ENCODE measurements at places on chromosomes 3 and 15.

GRCh38 chr3:67790043-67790442 is 135.6 kb upstream of the SUCLG2 start:
- peak; percentile 43 for DNase-seq

GRCh38 chr3:73656241-73656890 is 31.6 kb upstream of the PDZRN3 start:
- peak; percentile 58 for DNase-seq

GRCh38 chr3:56918111-56918568 is 116.4 kb upstream of the ARHGEF3 start:
- DNase-seq = no peak

GRCh38 chr3:195548987-195549386 is 5.9 kb upstream of the PPP1R2 start:
- DNase-seq = no peak

- no peak for DNase-seq
These were observed 250.4 kb upstream of the SLITRK3 start for GRCh38 chr3:165446555-165446954.

DNA sequence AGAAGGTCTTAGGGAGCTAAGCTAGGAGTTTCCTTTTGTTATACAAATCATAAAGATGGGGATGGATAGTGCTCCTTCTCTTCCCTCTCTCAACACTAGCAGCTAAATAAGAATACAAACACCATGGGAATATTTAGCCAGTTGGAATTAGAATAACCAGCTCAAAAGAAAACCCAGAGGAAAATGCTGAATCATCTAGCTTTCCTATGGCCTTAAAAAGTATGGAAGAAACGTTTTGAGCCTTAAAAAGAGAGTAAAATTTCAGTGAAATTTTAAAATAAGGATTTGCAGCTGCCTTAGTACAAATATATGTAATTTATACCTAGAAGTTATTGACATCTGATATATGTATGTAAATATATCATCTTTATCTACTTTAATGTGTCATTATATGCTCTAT is 245.8 kb downstream of the STXBP5L start:
- DNase-seq = no peak

DNA sequence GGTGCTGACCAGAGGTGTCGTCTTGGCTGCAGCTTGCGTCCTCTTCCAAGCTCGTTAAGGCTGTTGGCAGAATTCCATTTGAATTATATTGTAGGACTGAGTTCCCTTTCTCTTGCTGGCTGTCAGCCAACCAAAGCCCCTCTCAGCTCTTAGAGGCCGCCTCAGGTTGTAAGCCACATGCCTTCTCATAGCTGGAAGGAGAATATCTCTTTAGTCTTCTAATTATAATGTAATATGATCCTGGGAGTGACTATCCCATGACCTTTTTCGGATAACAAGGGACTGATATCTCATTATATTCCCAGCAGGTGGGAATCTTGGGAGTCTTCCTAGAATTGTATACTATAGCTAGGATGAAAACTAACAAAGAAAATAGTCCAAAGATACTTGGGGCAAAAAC is 4.8 kb downstream of the SCG5 start:
- DNase-seq = no peak

GRCh38 chr3:126555795-126556636 is 2.7 kb downstream of the C3orf22 start:
- no peak for DNase-seq

DNA sequence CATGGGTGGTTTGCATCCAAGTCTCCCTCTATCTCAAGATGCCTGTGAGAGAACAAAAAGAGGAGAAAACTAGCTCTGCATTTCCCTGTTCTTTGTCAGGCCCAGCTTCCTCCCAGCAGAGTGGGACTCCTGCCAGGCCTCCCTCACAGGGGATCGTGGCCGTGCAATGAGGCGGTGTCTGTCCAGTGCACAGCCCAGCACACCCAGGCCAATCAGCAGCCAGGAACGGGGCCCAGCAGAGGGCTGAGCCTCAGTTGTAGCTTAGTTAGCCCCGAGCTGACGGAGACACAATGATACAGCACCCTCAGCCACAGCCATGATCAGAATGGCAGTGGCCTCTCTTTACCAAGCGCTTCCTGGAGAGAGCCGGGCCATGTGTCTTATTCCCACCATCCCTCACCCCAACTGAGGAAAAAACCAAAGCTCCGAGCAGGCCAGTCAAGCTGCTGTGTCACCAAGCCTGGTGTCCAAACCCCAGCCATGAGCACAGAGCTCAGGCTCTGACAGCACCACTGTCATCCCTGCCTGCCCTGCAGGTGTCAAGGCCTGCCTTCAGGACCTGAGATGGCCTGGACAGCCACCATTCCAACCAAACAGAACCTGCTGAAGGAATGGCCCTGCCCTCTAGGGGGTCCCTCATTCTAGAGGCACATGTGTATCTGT is 71.1 kb downstream of the DNAJB8 start:
- DNase-seq = peak; percentile 54

DNA sequence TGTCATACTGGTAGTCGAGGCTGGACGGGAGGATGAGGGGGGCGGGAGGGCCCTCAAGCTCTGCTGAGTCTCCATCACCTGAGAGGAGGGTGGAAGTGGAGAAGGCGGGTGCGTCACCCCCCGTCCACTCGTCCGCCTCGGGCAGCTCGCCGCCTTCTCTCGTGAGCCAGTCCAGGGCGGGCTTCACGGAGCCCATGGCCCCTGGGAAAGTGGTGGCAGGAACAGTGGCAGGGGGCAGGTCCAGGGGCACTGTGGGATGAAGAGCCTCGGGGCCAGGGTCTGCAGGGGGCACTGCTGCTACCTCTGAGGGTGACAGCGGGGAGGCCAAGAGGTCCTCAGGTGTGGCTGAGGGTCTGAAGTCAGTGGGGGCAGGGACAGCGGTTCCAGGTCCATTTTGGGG is 10.3 kb downstream of the PLXNB1 start:
- no peak for DNase-seq

DNA sequence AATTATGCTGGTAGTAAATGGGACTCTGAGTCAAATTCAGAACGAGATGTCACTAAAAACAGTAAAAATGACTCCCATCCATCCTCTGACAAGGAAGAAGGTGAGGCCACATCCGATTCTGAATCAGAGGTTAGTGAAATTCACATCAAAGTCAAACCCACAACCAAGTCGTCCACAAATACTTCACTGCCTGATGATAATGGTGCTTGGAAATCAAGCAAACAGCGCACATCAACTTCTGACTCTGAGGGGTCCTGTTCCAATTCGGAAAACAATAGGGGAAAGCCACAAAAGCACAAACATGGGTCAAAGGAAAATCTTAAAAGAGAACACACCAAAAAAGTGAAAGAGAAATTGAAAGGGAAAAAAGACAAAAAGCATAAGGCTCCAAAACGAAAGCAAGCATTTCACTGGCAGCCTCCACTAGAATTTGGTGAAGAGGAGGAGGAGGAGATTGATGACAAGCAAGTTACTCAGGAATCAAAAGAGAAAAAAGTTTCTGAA is 15.1 kb upstream of the ZBTB47 start:
- DNase-seq = no peak

DNA sequence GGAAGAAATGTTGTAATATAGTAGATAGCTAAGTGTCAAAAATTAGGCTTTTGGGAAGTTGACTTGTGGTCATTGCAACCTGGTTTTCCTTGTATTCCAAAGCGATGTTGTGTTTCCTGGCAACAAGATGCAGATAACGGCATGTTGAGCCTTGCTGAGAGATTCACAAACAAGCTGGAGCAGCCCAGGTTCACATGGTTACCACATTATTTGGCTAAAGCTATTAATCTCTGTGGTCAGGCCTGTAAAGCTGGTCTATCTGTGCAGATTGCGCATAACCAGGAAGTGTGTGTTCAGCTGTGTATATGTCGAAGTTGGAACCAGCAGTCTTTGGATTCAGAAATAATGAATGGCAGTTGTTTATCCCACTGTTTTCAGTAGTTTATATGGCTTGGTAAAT is 6.6 kb downstream of the TIPARP start:
- DNase-seq = no peak

GRCh38 chr3:169128579-169128978 is 534.9 kb downstream of the MECOM start:
- no peak for DNase-seq

DNA sequence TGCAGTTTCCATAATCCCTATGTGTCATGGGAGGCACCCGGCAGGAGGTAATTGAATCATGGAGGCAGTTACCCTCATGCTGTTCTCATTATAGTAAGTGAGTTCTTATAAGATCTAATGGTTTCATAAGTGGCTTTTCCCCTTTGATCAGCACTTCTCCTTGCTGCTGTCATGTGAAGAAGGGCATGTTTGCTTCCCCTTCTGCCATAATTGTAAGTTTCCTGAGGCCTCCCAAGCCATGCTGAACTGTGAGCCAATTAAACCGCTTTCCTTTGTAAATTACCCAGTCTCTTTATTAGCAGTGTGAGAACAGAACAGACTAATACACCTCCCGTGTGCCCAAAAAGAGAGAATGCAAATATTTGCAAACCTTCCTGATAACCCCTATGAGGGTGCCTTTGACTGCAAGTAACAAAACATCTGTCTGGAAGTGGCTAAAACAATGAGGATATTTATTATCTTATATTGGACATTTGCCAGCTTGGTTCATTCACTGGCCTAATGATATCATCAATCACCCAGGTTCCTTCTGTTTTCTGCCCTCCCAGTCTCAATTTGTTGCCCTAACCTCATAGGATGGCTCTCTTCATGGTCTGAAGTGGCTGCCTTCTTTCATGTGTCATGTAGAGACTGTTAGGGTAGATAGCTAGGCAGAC is 68.7 kb downstream of the BHLHE40 start:
- DNase-seq = no peak

DNA sequence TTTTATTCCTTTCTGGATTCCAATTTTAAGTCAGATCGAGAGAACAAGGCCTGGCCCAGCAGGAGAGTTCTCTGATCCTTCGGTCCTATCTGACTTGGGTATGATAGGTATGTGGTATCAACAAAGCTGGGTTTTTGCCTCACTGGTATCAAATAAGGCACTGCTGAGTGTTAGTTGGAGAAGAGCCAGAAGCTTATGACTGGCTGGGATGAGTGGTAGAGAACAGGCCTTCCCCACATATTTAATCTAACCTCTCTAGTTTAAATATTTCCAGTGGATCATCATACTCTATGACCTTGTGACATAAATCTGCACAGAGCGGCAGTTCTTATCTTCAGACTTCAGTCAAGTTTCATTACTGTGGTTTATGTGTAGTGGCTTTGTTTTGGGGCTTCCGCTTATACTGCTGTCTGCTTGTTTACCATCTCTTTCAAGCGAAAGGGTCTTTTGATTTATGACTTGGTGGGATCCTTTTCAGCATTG is 164.5 kb downstream of the PTPRG start:
- peak; percentile 26 for DNase-seq

GRCh38 chr3:150751781-150752263 is 11.1 kb downstream of the SIAH2 start:
- DNase-seq = no peak

DNA sequence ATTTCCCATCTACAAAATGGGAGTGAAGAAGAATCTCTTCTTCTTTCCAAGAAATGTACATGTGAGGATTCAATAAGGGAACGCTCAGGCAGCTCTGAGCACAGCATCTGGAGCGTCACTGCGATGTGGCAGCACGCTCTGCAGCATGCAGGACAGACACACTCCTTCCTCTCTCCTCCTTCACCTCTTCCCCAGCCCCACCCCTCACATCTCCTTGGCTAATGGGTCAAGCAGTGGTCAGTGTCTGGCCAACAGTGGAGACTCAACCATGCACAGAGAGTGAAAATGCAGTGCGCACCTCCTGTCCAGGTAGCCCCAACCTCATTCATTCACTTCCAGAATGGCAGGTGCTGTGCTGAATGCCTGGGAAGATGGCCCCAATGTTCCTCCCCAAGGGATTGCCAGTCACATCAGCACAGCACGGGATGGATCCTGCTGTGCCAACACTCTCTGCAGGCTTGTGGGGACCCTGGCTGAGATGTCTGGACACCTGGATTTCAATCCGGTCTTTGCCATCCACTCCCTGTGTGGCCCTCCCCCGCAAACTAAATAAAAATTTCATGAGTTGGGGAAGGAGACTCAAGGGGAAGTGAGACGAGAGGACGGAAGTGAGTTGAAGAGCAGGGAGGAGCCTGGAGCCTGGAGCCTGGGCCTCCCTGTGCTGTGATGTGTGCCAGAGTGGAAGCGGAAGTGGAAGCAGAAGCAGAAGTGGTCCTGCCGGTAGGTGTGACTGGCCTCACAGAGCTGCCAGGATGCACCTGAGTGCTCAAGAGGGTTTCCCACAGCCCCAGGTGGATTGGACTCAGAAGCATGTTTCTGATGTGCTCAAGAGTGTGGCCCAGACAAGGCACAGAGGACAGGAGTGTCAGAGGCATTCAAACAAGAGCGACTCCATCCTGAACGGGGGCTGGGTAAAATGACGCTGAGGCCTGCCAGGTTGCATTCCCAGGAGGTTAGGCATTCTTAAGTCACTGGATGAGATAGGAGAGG is 163.9 kb downstream of the SMAD6 start:
- DNase-seq = no peak

DNA sequence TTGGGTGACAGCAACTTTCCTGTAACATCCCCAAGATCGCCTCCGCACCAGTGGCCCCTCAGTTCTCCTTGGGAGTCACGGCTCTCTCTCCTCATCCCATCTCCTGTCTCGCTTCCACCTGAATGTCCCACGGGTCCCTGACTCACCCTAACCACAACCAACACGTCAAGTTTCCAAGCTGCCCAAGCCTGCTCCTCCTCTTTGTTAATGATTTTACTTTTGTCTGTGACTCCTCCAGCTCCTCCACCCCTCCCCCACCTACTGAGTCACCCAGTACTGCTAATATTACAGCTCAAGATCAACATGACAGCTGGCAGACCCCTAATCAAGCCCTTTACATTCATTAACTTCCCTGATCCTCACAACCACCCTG is 39.3 kb downstream of the BDH1 start:
- peak; percentile 80 for DNase-seq

DNA sequence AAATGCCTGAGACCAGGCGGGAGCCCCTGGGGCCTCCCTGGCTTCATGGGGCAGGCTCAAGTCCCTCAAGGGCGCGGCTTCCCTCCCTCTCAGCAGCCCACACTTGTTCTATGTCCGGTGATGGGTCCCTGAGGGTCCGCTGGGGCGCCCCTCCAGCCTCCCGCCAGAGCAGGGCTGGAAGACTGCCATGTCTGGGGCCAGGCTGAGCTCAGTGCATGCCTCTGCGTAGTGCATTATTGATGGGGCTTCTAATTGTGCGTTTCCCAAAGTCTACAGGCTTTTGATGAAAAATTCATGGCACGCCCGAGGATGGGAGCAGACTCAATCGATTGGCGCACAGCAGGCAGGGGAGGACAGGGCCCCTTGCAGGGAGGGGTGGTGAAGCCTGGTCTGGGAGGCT is 51.3 kb downstream of the CYP11A1 start:
- no peak for DNase-seq

- DNase-seq = no peak
These were observed 187.1 kb downstream of the PDE8A start for GRCh38 chr15:85168642-85169173.

DNA sequence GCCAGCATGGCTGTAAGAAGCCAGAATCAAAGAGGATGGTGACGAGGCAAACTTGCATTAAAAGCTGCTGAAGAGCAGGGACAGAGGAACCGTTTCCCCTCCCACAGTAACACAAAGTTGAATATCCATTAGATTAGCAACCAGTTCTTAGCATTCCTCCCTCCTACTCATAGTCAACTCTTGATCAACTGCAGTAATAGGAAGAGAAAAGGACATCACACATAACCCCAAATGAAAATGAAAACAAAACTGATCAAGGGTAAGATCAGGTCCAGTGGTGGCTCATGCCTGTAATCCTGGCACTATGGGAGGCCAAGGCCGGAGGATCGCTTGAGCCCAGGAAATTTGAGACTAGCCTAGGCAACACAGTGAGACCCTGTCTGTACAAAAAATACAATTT is 165.2 kb downstream of the GREM1 start:
- DNase-seq = no peak

GRCh38 chr3:123658118-123658851 is 73.4 kb upstream of the HACD2 start:
- peak; percentile 59 for DNase-seq

Measured in hepatic stellate cell (primary cell).